ENCODE measurements at places on chromosomes 3 and 15. TPM values are rescaled to one million over a fixed set of nuclear protein-coding genes. Genes with fewer than 3 reads are reported as not detected.
A peak's percentile ranks its signal among the peaks of the same experiment; 100 is the strongest.

The WDR93 gene
- not detected for total RNA-seq

The UBE2E1 gene
- total RNA-seq = 82.8 TPM

The RHOA gene
- total RNA-seq = 497 TPM

- H3K4me3 ChIP-seq = no peak overlapping the region
- H3K4me1 ChIP-seq = no peaks in the 10 kb centered on the region
- H3K27me3 ChIP-seq = no peaks in the 10 kb centered on the region
- no peak for DNase-seq
- H3K36me3 ChIP-seq = no peaks in the 10 kb centered on the region
- H3K27ac ChIP-seq = no peak overlapping the region
Measured at GRCh38 chr3:55899887-55900286, 412.8 kb upstream of the WNT5A start.

- H3K4me1 ChIP-seq = peaks cover 71% of the 10 kb centered on the region
- peaks cover 2% of the 10 kb centered on the region for H3K36me3 ChIP-seq
- no peak overlapping the region for H3K4me3 ChIP-seq
- H3K27me3 ChIP-seq = no peaks in the 10 kb centered on the region
- peak; percentile 7 for DNase-seq
Measured at GRCh38 chr15:88654430-88655102, 15.8 kb downstream of the ISG20 start.

- peak; percentile 73 for DNase-seq
- peak overlapping the region; percentile 97 for H3K27ac ChIP-seq
- peak overlapping the region; percentile 93 for H3K4me3 ChIP-seq
- peaks cover 14% of the 10 kb centered on the region for H3K36me3 ChIP-seq
- no peaks in the 10 kb centered on the region for H3K27me3 ChIP-seq
Measured at GRCh38 chr3:193593668-193594030, 641 bp downstream of the OPA1 start.

GRCh38 chr3:190017521-190018288, 103.0 kb downstream of the P3H2 start:
- no peak overlapping the region for H3K4me3 ChIP-seq
- no peak overlapping the region for H3K27ac ChIP-seq
- H3K27me3 ChIP-seq = peaks cover 10% of the 10 kb centered on the region
- H3K4me1 ChIP-seq = no peaks in the 10 kb centered on the region
- no peaks in the 10 kb centered on the region for H3K36me3 ChIP-seq

- H3K36me3 ChIP-seq = peaks cover 11% of the 10 kb centered on the region
- H3K4me1 ChIP-seq = peaks cover 51% of the 10 kb centered on the region
- no peaks in the 10 kb centered on the region for H3K27me3 ChIP-seq
- no peak overlapping the region for H3K4me3 ChIP-seq
Measured at GRCh38 chr3:138199851-138200250, 12.8 kb downstream of the ARMC8 start.

GRCh38 chr3:3209714-3210113, 30.2 kb upstream of the CRBN start:
- H3K4me3 ChIP-seq = no peak overlapping the region
- no peaks in the 10 kb centered on the region for H3K4me1 ChIP-seq
- no peak overlapping the region for H3K27ac ChIP-seq
- no peak for DNase-seq
- no peaks in the 10 kb centered on the region for H3K36me3 ChIP-seq

Data from activated CD4-positive, alpha-beta memory T cell treated with anti-CD3 and anti-CD28 coated beads for 36 hours (primary cell).